ENCODE measurements at places on chromosomes 7 and 10.
A peak's percentile ranks its signal among the peaks of the same experiment; 100 is the strongest.

DNA sequence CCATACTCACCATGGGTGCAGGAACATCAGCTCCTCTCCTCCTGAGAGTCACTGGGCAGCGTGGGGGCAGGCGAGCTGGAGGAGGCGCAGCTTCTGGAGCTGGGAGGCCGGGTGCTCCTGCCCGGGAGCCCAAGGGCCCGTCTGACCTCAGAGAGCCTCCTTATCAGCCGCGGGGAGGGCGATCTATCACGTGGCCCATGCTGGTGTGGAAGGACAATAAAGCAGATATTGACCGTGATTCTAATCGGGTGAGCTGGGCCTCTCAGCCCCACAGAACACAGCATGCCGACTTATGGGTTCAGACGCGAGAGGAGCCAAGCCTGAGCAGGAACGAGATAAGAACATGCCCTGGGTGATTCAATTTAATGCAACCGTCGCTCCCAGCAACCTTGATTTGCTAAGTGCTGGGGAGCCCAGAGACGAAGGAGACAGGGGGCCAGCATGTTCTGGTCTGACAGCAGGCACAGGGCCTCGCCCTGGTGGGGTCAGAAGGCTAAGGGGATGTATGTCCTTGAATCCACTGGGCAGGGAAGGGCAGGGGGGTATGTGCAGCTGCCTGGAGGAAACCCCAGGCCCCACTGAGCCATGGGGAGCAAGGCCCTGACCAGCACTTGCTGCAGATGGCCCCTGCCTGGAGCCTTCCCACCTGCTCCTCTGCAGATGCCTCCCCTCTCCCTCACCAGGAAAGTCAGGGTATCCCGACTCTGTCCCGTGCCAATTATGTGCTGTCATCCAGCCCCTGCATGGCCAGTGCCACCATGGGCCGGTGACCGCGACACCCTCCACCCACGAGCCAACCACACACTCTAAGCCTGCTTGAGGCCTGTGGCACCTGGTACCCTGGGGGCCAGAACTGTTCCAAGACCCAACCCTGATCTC lies 95.3 kb upstream of the RET start:
- no peak for DNase-seq

DNA sequence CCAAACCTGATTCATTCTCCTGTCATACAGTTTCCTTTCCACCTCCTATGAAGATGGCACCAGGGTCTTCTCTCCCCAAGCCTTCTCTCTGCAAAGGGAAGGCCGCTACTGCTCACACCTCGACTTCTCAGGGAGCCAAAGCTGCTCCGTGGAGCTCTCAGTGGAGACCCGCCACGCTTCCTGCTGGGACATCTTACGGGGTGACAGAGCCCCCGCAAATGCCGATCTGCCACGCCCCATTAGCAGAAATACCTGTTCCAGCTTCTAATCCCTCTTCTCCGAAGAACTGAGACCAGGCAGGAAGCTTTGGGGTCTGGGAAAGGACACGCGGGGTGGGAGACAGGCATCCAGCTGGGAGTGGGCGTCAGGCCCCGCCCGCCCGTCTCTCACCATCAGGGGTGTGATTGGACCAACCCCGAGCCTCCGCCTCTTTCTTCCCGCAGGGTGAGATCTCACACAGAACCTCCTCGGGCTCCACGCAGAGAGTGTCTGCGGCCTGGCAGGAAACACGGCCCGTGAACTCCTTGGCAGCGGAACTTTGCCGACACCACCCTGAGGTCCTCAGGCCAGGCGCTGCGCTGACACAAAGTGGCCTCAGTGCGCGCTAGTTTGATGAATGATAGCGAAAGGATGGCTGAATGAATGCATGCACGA lies 12.0 kb upstream of the CALML5 start:
- DNase-seq, result no peak

- DNase-seq, result peak; percentile 95
Observed at GRCh38 chr7:74656837-74657691, 454 bp upstream of the GTF2I start.

- no peak for DNase-seq
Observed at GRCh38 chr7:41336981-41337380, 365.9 kb downstream of the INHBA start.

DNA sequence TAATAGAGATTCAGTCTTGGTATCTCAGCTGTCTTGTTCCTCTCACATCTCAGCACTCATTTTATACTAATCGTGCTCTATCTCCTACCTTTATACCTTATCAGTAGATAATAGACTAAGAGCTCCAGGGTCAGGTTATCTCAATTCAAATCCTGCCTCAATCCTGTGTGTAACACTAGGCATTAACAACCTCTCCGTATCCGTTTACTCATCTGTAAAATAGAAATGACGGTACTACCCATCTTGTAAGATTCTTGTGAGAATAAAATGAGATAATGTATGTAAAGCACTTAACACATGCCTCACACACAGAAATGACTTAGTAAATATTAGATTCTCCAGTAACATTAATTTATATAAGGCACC lies 622 bp upstream of the P4HA1 start:
- no peak for DNase-seq

- no peak for DNase-seq
Observed at GRCh38 chr7:1225441-1226185, 7.1 kb upstream of the UNCX start.

- peak; percentile 34 for DNase-seq
Observed at GRCh38 chr10:3924344-3924743, 139.3 kb upstream of the KLF6 start.

DNA sequence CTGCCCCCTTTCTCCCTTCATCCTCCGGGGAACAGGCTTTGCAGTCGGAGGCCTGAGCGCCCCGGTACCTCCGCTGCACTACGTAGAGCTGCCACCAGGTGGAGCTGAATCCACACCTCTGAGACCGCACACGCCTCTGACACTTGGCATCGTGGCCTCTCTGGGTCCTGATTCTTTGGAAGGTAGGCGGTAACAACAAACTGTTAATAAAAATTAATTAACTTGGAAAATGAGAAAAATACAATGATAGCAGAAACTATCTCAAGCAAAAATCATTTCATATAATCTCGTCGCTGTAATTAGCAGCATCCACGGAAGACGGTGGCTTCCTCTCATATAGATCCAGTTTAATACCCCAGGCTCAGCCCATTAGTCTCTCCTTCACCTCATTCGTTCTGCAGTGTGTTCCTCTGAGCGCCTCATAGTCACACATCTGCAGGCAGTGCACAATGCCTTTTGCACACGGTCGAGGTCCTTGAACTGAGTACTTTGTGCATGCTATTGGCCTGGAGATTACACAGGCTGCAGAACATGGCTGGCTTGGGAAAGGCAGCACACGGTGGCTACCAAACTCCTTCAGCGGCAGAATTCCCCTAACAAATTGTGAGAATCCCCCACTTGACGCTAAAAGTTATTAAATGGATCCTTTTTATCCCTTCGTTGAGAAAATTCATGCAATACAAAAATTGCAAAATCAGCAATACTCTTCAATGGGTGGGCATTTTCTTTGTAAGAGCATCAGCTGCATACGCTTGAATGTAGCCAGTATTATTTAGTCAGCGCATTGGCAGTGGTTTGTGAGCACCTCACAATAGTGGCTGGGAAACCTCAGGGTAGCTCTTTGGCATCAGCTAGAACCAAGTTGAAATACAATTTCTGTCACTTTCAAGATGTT lies 18.7 kb downstream of the OR9A2 start:
- DNase-seq, result peak; percentile 37

GRCh38 chr7:2507917-2508306 lies 11.7 kb upstream of the LFNG start:
- no peak for DNase-seq

GRCh38 chr7:22269963-22270362 lies 87.0 kb downstream of the RAPGEF5 start:
- no peak for DNase-seq

DNA sequence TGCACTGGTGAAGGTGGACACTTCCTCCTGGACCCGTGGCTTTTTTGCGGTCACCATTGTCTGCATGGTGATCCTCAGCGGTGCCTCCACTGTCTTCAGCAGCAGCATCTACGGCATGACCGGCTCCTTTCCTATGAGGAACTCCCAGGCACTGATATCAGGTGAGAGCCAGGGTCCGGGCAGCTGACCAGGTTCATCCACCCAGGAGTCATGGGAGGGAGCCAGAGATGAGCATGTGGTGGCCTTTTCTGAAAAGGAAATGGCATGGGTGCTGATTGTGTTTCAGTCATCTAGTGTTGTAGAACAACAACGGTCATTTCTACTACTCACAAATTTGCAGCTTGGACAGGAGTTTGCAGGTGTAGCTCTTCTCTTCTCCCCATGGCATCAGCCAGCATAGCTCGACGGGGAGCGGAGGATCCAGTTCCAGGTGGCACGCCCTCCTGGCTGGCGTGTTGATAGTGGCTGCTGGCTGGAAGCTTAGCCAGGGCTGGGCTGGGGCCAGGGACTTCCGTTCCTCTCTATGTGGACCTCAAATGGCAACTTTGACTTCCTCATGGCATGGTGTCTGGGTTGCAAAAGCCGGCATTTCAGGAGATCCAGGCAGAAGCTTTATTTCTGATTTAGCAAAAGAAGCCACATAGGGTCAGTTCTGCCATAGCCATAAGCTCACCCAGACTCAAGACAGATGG lies 32.7 kb downstream of the SLC29A3 start:
- no peak for DNase-seq

GRCh38 chr7:78487464-78487863 lies 688.9 kb downstream of the PHTF2 start:
- no peak for DNase-seq

- DNase-seq, result no peak
Observed at GRCh38 chr7:11969643-11970042, 137.6 kb upstream of the THSD7A start.

DNA sequence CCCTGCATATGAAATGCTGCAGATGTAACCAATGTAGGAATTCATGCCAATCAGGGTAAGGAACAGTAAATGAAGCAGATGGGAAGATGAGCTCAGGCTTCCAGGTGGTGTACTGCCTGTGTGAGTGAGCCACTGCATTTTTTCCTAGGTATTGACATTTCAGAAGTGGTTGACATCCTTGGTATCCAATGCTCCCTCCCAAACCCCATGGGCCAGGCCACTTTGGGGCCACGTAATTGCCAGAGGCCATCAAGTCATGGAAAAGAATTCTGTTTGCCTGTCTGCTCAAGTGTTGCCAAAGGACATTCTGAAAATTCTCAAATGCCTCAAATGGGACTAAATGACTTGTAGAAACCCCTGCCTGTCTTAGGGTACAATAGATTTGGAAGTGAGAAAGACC lies 384.6 kb downstream of the GATA3 start:
- no peak for DNase-seq

- DNase-seq, result no peak
Observed at GRCh38 chr7:52463341-52463740, 572.1 kb upstream of the POM121L12 start.

GRCh38 chr10:44516891-44517290 lies 132.0 kb upstream of the CXCL12 start:
- no peak for DNase-seq

DNA sequence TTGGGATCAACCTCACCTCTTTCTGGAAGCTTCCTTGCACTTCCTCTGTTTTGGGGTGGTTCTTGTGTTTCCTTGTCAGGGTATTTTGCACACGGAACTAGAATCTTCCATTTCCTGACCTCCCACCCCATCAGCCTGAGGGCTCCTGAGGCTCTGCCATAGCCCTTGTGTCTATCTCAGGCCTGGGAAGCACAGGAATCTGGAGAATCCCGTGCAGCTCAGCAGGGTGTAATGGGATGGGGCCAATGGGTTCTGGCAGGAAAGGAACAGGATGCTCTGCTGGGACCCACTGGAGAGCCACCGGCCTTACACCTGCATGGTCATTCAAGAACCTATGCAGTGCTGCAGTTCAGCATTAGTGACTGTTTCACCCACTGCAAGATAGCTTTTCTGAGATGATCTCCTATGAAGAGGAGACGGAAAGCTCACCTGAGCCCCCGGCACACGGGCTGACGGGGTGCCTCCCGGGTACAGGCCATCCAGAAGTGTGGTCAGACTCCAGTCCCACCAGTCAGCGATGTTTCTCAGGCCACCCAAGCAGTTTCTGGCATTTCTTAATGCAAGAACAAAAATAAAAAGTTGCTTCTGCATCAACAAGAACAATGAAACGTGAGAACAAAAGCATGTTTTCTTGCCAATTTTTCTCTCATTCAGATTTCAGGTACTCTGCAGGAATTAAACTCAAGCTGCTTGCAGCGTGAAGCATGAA lies 133.2 kb downstream of the PKD1L1 start:
- DNase-seq, result no peak

- DNase-seq, result no peak
Observed at GRCh38 chr7:7191137-7191536, 8.8 kb downstream of the C1GALT1 start.

DNA sequence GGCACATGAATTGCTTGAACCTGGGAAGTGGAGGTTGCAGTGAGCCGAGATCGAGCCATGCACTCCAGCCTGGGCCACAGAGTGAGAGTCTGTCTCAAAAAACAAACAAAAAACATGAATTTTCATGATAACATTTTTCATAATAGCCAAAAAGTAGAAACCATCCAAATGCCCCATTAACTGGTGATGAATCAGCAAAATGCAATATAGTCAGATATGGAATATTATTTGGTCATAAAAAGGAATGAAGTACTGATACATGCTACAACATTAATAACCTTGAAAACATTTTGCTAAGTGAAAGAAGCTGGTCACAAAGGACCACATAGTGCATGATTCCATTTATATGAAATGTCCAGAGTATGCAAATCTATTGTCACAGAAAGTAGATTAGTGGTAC lies 24.5 kb upstream of the VCL start:
- no peak for DNase-seq

GRCh38 chr10:55224007-55224781 lies 423.2 kb upstream of the PCDH15 start:
- DNase-seq, result no peak

GRCh38 chr10:3312403-3312940 lies 139.9 kb upstream of the PITRM1 start:
- DNase-seq, result no peak

- peak; percentile 26 for DNase-seq
Observed at GRCh38 chr7:111168182-111168581, 77.3 kb downstream of the LRRN3 start.

DNA sequence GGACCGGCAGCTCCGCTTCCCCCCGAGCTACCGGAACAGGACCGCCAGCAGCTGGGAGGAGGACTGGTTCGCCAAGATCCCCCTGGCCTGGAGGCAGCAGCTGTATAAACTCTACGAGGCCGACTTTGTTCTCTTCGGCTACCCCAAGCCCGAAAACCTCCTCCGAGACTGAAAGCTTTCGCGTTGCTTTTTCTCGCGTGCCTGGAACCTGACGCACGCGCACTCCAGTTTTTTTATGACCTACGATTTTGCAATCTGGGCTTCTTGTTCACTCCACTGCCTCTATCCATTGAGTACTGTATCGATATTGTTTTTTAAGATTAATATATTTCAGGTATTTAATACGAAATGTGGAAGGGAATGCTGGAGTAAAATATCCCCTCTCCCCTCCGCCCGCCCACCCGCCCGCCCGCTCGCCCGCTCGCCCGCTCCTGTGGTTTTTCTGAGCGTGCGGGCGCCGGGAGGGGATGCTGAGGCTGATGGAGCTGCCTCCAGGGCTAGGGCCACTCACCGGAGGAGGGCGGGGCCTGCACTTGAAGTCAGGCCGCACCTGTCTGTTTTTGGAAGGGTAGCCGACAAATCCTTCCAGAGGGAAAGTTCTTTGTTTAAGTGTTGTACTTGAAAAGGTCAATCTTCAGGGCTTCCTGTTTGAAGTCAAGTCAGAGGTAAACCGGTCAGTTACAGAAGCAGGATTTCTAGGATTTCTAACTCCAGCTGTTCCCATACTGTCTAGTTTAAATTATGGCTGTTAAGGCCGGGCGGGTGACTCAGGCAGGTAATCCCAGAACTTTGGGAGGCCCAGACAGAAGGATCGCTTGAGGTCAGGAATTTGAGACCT lies 30.5 kb downstream of the CHST12 start:
- no peak for DNase-seq

- no peak for DNase-seq
Observed at GRCh38 chr10:132669208-132669861, 116.6 kb downstream of the NKX6-2 start.

GRCh38 chr7:136956671-136957070 lies 88.2 kb downstream of the CHRM2 start:
- DNase-seq, result no peak

Measured in fibroblast of the conjunctiva (primary cell).